Transverse colon (tissue), 4 donors: ENCODE measurements at places on chromosomes 5 and 9. TPM values are rescaled to one million over a fixed set of nuclear protein-coding genes. Genes with fewer than 3 reads are reported as not detected.

KIF20A gene
- total RNA-seq, result 1.9 TPM

GRCh38 chr9:92781899-92782298 is 17.3 kb upstream of the BICD2 start:
- H3K4me3 ChIP-seq, result no peak overlapping the region
- H3K27me3 ChIP-seq, result peaks cover 8% of the 10 kb centered on the region

DNA sequence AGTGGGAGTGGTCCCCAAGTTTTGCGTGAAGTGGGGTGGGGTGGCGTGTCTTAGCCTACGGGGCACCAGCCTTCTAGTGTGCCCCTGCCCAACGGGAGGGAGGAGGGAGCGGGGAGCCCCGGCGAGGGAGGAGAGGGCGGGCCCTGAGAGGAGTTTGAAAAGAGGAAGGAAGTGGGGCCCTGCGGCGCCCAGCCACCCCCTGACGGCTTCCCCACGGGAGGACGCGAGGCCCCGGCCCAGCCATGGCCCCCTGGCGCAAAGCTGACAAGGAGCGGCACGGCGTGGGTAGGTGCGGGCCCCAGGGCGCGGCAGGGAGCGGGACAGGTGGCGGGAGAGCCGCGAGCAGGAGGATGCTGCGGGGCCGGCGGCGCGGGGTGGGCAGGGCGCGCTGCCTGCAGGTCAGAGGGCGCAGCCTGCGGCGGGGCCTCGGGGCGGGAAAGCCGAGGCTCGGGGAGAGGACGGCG is at the start of gene DOCK2:
Gene DOCK2, plus strand, starts transcription at position 191 of the 464 bp plus-strand sequence. Its CDS starts 52 bp downstream, at position 243.
- peak within 1 kb of the TSS; percentile 34 for H3K4me3 ChIP-seq
- peaks cover 17% of the 10 kb centered on the region for H3K27me3 ChIP-seq
- H3K4me1 ChIP-seq, result no peaks in the 10 kb centered on the region
- H3K27ac ChIP-seq, result peak within 1 kb of the TSS; percentile 71
- DNase-seq, result peak; percentile 72

GRCh38 chr5:55440188-55440646 is 94.5 kb downstream of the PLPP1 start:
- H3K27ac ChIP-seq, result peak overlapping the region; percentile 88
- peaks cover 3% of the 10 kb centered on the region for H3K36me3 ChIP-seq
- H3K4me3 ChIP-seq, result no peak overlapping the region
- H3K4me1 ChIP-seq, result peaks cover 61% of the 10 kb centered on the region

DNA sequence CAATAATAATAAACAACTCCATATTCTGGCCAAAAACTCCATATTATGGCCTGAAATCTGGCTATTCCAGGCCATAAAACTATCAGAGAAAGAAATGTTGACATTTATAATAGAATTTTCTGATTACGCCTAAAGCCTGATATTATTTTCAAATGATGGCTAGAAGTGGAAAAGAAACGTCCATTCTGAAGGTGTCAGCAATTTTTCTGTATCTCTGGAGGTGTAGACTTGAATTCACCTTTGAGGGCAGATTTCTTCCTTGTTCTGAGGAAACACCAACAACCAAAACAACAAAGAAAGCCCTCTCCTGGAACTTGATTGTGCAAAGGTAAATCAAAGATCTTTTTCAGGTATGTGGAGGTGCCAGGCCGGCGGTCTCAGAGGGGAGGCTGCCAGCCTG is 390.7 kb downstream of the DMAC1 start:
- H3K4me1 ChIP-seq, result no peaks in the 10 kb centered on the region
- H3K27ac ChIP-seq, result no peak overlapping the region
- DNase-seq, result no peak
- no peak overlapping the region for H3K4me3 ChIP-seq

C5orf52 gene
- total RNA-seq, result not detected

PCDHGB6 gene
- 1.9 TPM for total RNA-seq

TAF11L7 gene
- total RNA-seq, result not detected

DNA sequence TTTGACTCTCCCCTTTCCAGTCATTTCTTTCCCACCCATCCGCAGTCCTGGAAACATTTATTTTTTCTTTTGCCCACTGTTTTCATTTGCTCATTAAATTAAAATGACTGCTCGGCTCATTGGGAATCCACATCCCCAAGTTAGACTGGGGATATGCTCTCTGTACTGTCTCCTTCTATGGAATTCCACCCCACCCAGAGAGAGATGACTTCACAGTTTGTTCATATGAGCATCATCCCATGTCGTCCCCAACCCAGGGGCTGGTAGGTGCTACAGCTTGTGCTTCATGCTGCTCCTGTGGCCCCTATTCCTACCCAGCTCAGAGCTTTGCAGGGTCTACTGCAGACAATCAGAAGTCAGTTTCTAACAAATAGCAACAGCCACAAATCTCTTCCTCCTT is 16.5 kb upstream of the RARS1 start:
- H3K27ac ChIP-seq, result no peak overlapping the region
- no peak for DNase-seq
- H3K4me3 ChIP-seq, result no peak overlapping the region
- no peaks in the 10 kb centered on the region for H3K36me3 ChIP-seq
- H3K27me3 ChIP-seq, result no peaks in the 10 kb centered on the region
- H3K4me1 ChIP-seq, result no peaks in the 10 kb centered on the region

PCDHB5 gene
- total RNA-seq, result 1.3 TPM

GRCh38 chr5:86127696-86128095 is 490.0 kb upstream of the COX7C start:
- H3K4me3 ChIP-seq, result no peak overlapping the region
- no peak for DNase-seq
- no peaks in the 10 kb centered on the region for H3K36me3 ChIP-seq
- no peaks in the 10 kb centered on the region for H3K27me3 ChIP-seq
- H3K4me1 ChIP-seq, result no peaks in the 10 kb centered on the region
- H3K27ac ChIP-seq, result no peak overlapping the region

DNA sequence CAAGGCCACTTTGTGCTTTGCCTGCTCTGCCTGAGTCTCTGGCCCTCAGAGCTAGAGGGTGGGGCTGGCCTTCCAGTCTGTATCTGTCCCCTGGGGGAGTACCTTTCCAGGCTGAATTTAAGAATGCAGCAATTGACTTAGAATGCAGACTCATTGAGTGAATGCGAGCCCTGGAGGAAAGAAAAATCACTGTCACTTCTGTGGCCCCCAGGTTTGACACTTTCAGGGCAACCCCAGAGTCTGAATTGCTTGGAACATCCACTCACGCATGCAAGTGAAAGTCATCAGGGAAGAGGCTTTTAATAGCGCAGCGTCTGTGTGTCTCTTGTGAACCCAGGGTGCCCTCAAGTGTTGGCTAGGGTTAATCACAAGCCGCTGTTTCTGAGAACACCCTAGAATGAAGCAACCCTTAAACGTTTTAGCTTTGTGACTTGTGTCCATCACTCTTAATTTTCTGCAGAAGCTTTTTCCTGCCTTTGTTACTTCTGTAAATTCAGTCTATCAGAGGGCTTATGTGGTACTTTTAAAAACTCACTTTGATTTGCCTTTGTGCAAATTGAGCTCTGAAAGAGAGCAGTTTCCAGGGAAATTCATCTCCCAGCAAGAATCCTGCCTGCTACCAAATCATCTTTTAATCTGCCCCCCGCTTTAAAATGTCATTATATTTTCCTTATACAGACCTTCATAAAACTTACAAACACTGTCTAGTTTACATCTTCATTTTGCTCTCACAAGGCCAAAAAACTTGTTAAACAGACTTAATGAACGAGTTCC is 146.8 kb upstream of the IQGAP2 start:
- no peaks in the 10 kb centered on the region for H3K36me3 ChIP-seq
- DNase-seq, result peak; percentile 61
- H3K4me3 ChIP-seq, result no peak overlapping the region
- no peaks in the 10 kb centered on the region for H3K27me3 ChIP-seq
- no peak overlapping the region for H3K27ac ChIP-seq
- H3K4me1 ChIP-seq, result peaks cover 11% of the 10 kb centered on the region

EPB41L4A gene
- 11.1 TPM for total RNA-seq

GRCh38 chr5:158718738-158719505 is 380.8 kb downstream of the EBF1 start:
- no peaks in the 10 kb centered on the region for H3K27me3 ChIP-seq
- no peaks in the 10 kb centered on the region for H3K36me3 ChIP-seq

GRCh38 chr5:91865915-91866314 is 482.8 kb upstream of the ARRDC3 start:
- H3K27me3 ChIP-seq, result no peaks in the 10 kb centered on the region
- H3K4me1 ChIP-seq, result no peaks in the 10 kb centered on the region
- no peaks in the 10 kb centered on the region for H3K36me3 ChIP-seq

DNA sequence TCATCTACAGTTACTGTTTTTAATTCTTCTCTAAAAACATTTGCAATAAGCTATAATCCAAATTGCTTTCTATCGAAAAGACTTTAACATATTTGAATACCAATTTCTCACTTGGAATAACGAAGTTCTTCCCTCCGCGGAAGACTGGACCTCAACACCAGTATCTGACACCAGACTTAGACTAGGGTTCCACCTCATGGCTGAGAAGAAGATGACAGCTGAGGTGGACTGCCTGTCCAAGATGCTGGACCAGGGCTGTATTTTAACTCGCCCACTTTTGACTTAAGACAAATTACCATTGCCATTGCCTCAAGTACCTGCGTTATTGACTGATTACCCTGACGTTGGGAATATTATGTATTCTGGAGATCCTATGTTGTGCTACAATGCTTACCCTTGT is 34.1 kb downstream of the ZMAT2 start:
- no peak overlapping the region for H3K4me3 ChIP-seq
- peaks cover 34% of the 10 kb centered on the region for H3K27me3 ChIP-seq
- H3K36me3 ChIP-seq, result no peaks in the 10 kb centered on the region
- H3K27ac ChIP-seq, result no peak overlapping the region
- no peak for DNase-seq

RNF183 gene
- not detected for total RNA-seq

DNA sequence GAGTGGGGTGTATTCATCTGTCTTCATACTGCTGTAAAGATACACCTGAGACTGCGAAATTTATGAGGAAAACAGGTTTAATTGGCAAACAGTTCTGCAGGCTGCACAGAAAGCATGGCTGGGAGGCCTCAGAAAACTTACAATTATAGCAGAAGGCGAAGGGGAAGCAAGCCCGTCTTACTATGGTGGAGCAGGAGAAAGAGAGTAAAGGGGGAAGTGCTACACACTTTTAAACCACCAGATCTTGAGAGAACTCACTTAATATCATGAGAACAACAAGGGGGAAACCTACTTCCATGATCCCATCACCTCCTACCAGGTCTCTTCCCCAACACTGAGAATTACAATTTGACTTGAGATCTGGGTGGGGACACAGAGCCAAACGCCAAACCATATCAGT is 12.5 kb upstream of the NREP start:
- H3K27ac ChIP-seq, result no peak overlapping the region
- no peak for DNase-seq
- no peaks in the 10 kb centered on the region for H3K36me3 ChIP-seq
- peaks cover 6% of the 10 kb centered on the region for H3K4me1 ChIP-seq
- no peaks in the 10 kb centered on the region for H3K27me3 ChIP-seq

DNA sequence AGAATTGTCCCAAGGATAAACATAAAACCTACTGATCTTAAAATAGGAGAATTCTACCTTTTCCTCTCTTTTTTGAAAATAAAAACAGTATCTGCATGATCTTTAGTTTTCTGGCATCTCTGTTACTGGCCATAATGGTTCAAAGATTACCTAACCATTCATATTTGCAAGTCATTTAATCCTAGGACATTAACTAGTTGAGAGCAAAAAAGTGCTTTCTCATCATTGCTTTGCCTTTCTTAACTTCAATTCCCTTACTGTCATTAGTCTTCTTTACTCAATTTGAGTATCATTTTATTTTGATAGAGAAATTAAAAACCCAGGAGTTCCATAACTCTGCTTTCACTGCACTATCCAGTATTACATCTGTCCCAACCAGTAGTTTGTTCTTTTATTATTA is 68.6 kb downstream of the RFX3 start:
- H3K4me3 ChIP-seq, result no peak overlapping the region
- H3K4me1 ChIP-seq, result no peaks in the 10 kb centered on the region
- no peaks in the 10 kb centered on the region for H3K36me3 ChIP-seq
- DNase-seq, result no peak
- no peaks in the 10 kb centered on the region for H3K27me3 ChIP-seq

DNA sequence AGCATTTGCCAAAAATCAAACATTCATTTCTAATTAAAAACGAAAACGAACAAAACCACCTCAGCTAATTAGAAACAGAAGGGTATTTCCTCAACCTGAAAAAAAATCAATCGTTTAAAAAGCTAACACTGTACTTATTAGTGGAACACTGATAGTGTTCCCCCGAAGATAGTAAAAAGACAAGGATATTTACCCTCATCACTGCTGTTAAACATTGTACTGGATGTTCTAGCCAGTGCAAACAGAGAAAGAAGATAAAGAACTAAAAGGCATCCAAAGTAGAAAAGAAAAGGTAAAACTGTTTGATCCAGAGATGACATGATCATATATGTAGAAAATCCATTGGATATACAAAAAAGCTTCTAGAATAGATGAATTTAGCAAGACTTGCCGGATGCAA is 508.3 kb downstream of the DMRTA1 start:
- H3K36me3 ChIP-seq, result no peaks in the 10 kb centered on the region
- no peaks in the 10 kb centered on the region for H3K4me1 ChIP-seq
- DNase-seq, result no peak
- no peak overlapping the region for H3K4me3 ChIP-seq
- no peaks in the 10 kb centered on the region for H3K27me3 ChIP-seq
- no peak overlapping the region for H3K27ac ChIP-seq

WDR41 gene
- total RNA-seq, result 33.7 TPM

BTNL3 gene
- 21.7 TPM for total RNA-seq

- H3K4me3 ChIP-seq, result no peak overlapping the region
- H3K27ac ChIP-seq, result no peak overlapping the region
- no peaks in the 10 kb centered on the region for H3K4me1 ChIP-seq
- H3K36me3 ChIP-seq, result no peaks in the 10 kb centered on the region
- DNase-seq, result no peak
These were observed 235.7 kb downstream of the PBX3 start for GRCh38 chr9:125982798-125983406.

DNA sequence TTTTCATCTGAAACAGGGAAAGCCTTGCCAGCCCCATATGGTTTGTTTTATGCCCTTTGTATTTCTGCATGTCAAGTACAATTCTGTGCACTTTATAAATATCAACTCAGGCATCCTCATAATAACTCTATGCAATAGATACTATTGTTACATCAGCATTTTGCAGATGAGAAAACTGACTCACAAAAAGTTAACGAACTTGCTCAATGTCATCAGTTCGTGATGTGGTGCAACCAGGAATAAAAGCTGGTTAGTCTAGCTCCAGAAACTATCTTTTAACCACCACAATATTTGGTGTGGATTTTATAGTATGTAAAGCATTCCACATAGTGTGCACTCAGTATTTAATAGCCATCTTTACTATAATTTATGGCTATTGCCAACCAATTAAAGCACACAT is 134.9 kb downstream of the MRPS30 start:
- no peak overlapping the region for H3K27ac ChIP-seq
- DNase-seq, result no peak

DNA sequence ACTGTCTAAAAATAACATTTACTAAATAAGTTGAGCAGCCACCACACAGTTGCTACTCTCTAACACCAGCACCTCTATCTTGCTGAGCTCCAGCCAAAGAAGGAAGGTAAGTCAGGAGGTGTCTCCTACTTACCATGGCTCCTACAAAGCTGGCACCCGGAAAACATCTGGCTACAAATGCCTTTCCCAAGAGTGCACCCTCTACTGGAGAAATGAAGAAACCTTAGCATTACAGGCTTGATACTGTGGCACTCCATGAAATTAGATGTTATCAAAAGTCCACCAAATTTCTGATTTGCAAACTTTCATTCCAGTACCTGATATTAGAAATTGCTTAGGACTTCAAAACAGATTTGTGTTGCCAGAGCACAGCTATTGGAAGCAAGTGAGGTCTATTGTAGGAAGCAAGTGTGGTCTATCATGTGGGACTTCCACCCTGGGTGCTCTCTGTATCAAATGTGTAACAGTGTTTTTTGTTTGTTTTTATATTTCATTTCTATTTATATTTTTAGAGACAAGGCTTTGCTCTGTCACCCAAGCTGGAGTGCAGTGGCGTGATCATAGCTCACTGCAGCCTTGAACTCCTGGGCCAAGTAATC is 25.7 kb upstream of the RFK start:
- no peaks in the 10 kb centered on the region for H3K27me3 ChIP-seq
- H3K27ac ChIP-seq, result no peak overlapping the region
- no peak for DNase-seq
- H3K36me3 ChIP-seq, result no peaks in the 10 kb centered on the region
- no peaks in the 10 kb centered on the region for H3K4me1 ChIP-seq
